Renal cortical epithelial cell (primary cell): ENCODE measurements at places on chromosomes 1 and 21. TPM values are rescaled to one million over a fixed set of nuclear protein-coding genes. Genes with fewer than 3 reads are reported as not detected.

- DNase-seq, result peak; percentile 96
Measured at GRCh38 chr1:153608742-153609584, 4.0 kb downstream of the S100A16 start.

The OR2T33 gene
- not detected in 2 replicates for total RNA-seq

GRCh38 chr21:14317507-14317906 is 65.4 kb downstream of the HSPA13 start:
- DNase-seq, result no peak

GRCh38 chr1:224696891-224697765 is 81.0 kb downstream of the CNIH3 start:
- peak; percentile 72 for DNase-seq

GRCh38 chr1:147046189-147046862 is 108.2 kb downstream of the NBPF12 start:
- no peak for DNase-seq

GRCh38 chr1:213287987-213288386 is 236.9 kb downstream of the RPS6KC1 start:
- no peak for DNase-seq

The FBXO2 gene
- total RNA-seq, result 11.1 and 17.2 TPM in 2 replicates

- DNase-seq, result peak; percentile 84
Measured at GRCh38 chr1:84146411-84147032, 2.5 kb downstream of the PRKACB start.

DNA sequence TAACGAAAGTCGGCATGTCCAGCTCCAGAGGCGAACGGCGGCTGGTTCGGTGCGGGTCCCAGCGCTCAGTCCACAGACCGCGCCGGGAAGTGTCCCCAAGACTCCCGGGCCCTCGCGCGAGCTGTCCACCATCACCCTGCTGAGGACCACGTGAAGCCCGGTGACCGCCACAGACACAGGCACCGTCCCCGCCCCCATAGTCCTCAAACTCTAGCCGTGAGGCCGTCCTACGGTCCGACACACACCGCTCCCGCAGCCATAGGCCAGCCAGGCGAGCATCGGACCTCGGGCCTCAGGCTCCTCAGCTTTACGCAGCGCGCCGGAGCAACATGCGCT is 535 bp downstream of the SETD4 start:
- no peak for DNase-seq

GRCh38 chr1:204390751-204391466 is 20.7 kb downstream of the PPP1R15B start:
- DNase-seq, result no peak

DNA sequence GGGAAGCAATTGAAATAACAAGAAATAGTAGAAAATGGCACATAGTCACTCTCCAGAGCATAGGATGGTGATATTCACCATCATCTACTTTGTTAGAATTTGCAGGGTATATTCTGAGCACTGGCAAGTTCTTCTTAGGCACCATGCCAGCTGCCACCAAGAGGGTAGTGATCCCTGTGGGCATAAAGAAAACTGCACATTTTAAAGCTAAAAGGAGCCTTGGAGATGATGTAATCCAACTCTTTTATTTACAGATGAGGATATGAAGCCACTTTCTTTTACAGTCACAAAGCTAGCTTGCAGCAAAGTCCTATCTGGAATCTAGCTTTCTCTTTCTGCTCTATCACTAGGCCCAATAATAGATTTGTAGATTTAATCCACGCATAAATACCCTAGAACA is 69.0 kb downstream of the PTGER3 start:
- peak; percentile 9 for DNase-seq

DNA sequence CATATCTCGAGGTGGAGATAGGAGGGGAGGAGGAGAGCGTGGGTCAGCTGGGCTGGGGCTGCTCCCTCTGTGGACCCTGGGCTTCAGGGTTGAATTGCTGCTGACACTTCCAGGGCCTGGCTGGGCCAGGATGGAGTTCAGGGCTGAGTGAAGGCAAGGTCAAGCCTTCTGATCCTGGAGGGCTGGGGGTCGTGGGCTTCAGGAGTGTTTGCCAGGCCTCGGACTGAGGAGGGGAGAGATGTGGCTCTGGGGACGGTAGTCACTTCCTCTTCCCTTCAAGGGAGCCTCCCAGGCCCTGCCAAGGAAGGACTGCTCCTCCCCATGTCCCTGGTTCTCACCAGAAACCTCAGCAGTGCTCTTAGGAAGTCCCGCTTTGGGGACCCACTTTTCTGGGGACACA is 12.1 kb upstream of the FAM131C start:
- no peak for DNase-seq

The F13B gene
- not detected in 2 replicates for total RNA-seq

The SPATA45 gene
- 0.30 TPM in 1 of 2 replicates, not detected in the other for total RNA-seq

The AZIN2 gene
- total RNA-seq, result 3.5 and 5.1 TPM in 2 replicates

DNA sequence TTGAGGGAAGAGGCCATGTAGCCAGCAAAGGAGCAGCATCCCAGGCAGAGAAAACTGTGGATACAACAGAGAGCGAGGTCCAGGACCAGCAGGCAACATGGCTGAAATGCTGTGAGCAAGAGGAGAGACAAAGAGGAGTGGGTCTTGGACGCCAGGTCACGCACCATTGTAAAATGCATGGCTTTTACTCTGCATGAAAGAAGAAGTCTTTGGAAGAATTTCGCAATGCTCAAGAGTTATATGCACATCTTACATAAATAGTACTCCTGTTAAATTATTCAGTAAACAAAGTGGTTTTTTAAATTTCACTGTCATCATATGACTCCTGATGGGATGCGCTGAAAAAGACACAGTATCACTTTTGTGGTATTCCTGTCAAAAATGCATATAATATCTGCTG is 3.5 kb downstream of the CD244 start:
- no peak for DNase-seq

The WNT3A gene
- total RNA-seq, result not detected in 2 replicates

DNA sequence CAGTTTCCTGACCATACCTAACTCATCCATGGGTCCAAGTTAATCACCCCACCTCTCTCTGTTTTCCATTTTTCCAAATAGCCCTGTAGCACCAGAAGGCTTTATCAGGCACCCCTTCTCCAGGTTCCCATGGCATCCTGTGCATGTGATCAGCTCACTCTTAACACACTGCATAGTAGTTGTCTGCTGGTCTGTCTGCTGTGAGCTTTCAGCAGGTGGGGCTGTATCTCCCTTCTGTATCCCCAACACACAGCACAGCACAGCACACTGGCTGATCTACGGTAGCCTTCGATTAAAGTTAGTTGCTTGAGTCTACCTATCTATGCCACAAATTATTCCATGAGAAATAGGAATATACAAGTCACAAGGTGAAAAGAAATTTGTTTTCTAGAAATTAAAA is 54.3 kb upstream of the C1orf198 start:
- DNase-seq, result no peak

The LRRC3 gene
- total RNA-seq, result 0.52 and 3.1 TPM in 2 replicates

DNA sequence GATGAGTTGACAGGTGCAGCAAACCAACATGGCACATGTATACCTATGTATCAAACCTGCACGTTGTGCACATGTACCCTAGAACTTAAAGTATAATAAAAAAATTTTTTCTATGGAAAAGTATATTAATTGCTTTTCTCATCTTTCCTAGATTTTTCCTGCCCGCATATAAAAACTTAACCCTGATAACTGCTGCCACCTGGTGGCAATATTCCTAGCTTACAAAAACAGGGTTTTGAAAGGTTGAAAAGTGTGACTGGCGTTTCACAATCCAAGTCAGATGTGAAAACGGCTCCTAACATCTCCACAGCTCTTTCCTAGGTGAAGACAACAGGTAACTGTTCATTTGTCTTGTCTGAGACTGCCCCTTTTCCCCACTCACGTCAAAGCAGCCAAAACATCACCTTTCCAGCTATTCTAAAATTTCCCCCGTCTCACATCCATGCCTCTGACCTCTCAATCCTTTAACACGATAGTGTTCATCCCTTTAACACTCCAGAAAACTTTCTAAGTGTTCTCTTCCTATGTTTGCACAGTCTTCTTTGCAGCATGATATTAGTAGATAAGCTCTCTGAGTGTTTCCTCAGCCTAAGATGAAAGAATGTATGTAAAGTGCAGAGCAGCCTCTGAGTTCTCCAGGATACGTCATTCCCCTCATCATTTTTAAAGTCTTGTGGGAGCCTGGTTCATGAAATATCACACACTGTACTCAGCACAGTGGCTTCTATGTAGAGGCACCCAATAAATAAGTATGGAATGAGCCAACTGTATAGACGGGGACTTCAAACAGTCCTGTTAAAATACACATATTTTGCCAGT is 27.5 kb downstream of the OVGP1 start:
- peak; percentile 47 for DNase-seq

The ETV3L gene
- total RNA-seq, result not detected in 2 replicates

The OR2L8 gene
- 0.25 TPM in 1 of 2 replicates, not detected in the other for total RNA-seq

GRCh38 chr21:44483288-44484237 is 28.3 kb downstream of the LRRC3 start:
- DNase-seq, result no peak

The GPR25 gene
- 0.10 TPM in 1 of 2 replicates, not detected in the other for total RNA-seq
